Activated CD4-positive, alpha-beta T cell treated with anti-CD3 and anti-CD28 coated beads, Interleukin-10, Interleukin-2, amounts not matched to agents 100 ng/mL and 50 ng/mL, durations not matched to agents 16 hours and 8 hours (primary cell): ENCODE measurements at places on chromosomes 7 and 10.

GRCh38 chr7:82250598-82250997 lies 193.0 kb downstream of the CACNA2D1 start:
- DNase-seq = no peak

GRCh38 chr10:118939211-118940007 lies 90.1 kb upstream of the NANOS1 start:
- no peak for DNase-seq

- no peak for DNase-seq
Measured at GRCh38 chr7:3771906-3772305, 470.9 kb downstream of the SDK1 start.

- peak; percentile 26 for DNase-seq
Measured at GRCh38 chr7:19928247-19928646, 154.8 kb upstream of the TMEM196 start.

DNA sequence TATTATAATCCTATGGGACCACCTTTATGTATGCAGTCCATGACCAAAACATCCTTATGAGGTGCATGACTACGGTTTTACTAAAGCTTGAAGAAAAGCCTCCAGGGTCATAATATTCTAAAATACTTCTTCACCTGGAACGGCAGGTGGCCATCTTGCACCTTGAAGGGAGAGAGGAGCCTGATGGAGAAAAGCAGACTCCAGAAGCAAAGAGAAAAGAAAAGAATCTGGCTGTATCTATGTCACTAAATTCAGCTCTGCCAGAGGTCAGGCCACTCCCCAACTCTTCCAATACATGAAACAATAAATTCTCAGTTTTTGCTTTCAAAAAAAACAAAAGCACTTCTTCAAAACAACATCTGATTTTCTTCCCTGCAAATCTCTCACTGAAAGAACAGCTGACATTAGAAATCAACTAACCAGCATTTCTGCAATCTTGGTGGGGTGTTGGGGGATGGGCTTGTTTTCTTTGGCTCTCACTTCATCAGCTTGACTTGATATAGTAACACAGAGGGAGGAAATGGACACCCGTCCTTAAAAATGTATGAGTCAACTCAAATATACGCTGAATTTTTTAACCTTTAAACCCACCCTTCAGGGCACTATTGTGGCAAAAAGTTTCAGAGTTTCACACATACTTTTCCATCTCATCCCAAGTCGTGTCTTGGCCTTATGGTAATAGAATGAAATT lies 21.7 kb downstream of the HIBADH start:
- no peak for DNase-seq
